Stimulated activated CD4-positive, alpha-beta T cell treated with anti-CD3 and anti-CD28 coated beads, Interleukin-12 subunit alpha, Interleukin-12 subunit beta, amount 100 ng/mL, for 24 hours (primary cell): ENCODE measurements at places on chromosomes 1 and 21.

DNA sequence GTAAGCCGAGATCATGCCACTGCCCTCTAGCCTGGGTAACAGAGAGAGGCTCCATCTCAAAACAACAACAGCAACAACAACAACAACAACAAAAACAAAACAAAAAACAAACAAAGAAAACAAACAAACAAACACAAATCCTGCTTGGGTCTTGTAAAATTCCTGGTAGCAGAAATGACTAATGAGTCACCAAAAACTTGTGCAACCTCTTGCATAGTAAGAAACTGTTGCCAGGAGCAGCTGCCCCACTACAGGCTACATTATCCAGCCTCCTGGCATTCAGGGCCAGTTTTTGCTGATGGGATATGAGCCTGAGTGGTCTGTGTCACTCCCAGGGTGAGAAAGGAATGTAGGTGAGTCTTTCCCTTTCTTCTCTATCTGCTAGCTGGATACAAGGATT, 245.4 kb downstream of the TNR start:
- DNase-seq: no peak

GRCh38 chr1:79133774-79134364, 127.3 kb upstream of the ADGRL4 start:
- DNase-seq: no peak

DNA sequence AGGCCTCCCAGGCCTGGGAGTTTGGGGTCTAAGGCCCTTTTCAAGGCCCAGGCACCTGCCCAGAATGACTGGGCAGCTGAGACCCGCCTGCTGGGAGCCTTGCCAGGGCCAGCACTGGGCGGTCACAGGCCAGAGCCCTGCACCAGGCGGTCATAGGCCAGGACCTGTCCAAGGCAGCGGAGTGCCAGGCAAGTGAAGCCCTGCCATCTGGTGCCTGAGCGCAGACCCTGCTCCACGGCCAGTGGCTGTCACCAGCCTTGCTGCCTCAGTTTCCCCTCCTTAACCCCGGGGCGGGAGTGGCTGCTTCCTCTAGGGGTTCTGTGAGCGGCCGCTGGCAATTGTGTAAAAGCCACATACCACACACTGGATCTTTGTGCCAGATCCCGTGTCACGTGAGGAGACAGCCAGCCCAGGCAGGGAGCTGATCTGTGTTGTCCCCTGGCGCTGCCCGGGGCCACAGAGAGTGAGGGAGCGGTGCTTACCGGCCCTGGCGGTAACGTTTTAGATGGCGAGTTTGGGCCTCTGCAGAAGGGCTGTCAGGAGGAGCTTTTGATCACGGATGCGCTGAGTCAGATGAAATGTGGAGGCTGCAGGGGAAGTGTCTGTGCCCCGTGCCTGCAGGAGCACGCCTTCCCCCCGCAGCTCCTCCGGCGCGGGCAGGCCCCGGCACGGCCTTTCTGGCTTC, 4.6 kb downstream of the COL18A1 start:
- no peak for DNase-seq

DNA sequence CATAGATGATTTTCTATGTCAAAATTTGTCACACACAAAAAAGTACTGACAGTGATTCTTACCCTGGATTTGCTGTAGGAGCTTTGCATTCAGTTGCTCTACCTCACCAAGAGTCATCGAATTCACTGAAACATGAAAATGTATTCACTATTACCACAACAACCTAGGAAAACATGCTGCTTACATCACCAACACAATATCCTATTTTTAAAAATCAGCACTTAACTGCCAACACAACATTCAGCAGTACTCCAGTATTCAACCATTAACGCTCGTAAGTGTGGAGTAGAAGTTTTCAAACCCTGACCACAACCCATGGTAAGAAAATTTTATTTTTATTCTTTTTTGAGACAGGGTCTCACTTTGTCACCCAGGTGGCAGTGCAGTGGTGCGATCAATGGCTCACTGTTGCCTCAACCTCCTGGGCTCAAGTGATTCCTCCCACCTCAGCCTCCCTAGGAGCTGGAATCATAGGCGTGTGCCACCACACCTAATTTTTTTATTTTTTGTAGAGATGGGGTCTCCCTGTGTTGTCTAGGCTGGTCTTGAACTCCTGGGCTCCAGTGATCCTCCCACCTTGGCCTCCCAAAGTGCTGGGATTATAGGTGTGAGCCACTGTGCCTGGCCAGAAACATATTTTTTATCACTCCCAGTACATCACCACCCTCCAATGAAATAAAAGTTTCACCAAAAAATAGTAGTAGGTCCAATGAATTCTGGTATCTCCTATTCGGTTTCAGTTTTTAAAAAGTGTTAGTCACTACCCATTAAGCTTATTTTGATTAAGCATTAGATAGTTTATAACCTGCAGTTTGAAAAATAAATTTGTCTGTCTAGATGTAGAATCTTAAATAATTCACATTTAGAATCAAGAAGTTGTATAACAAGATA, 23.8 kb downstream of the C21orf91 start:
- DNase-seq: no peak

DNA sequence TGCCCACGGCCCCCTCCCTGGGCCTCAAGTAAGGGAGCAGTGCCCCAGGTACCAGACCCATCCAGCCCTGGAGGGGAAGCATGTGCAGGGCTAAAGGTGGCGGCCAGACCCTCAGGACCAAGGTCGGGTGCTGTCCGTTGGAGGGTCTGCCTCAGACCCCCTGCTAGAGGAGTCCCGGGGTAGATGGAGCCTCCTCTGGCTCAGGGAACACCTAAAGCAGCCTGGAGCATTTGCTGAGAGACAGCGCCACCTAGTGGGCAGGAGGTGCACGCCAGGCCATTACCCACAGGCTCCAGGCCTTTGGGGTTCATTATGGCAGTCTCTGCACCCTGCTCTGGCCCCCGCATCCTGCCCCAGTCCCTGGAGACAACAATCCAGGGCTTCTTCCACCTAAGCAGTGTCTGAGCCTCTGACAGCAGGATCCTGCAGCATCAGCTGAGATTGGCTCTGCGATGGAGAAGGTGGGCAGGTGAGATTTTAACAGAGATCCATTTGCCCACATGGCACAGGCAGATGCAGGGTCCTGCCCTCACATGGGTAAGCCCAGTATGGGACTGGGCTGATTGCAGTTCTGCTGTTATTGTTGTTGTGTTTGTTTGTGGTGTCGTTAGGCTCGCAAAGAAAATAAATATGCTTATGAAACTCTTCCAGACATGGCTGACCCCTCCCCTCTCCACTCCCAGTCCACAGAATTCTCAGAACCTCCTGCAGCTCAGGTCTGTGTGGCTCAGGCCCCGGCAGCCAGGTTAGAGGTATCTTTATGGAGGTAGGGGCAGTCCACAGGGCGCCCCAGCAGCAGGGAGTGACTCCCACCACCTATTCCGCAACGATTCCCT, 42.4 kb downstream of the CTNNBIP1 start:
- peak; percentile 88 for DNase-seq

DNA sequence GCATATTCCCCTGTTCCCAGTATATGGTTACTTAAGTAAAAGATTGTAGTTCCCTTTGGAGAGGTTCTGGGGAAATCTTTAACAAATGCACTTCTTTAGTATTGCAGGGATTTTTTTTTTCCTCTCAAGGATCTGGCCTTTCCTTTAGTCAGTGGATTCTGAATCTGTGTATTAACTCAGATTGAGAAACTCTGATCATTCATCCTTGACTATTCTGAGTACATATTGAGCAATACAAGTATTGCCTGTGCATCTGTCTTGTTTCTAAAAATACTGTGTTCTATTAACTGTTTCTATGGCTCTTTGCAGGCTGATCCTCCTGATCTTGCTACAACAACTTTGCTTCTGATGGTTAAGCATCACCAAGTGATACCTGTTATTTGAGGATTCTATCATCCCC, 67.8 kb upstream of the FGGY start:
- DNase-seq: no peak

GRCh38 chr1:202145068-202145743, 669 bp upstream of the ARL8A start:
- no peak for DNase-seq

GRCh38 chr1:16981269-16981849, 939 bp upstream of the MFAP2 start:
- DNase-seq: no peak

GRCh38 chr1:187839873-187840272, 1011.1 kb downstream of the PLA2G4A start:
- no peak for DNase-seq
